ENCODE measurements at places on chromosomes 5 and 9.
A peak's percentile ranks its signal among the peaks of the same experiment; 100 is the strongest.

- no peak for DNase-seq
These were observed 48.0 kb downstream of the UBE2QL1 start for GRCh38 chr5:6496636-6497035.

- no peak for DNase-seq
These were observed 78.0 kb upstream of the HRH2 start for GRCh38 chr5:175579742-175580432.

DNA sequence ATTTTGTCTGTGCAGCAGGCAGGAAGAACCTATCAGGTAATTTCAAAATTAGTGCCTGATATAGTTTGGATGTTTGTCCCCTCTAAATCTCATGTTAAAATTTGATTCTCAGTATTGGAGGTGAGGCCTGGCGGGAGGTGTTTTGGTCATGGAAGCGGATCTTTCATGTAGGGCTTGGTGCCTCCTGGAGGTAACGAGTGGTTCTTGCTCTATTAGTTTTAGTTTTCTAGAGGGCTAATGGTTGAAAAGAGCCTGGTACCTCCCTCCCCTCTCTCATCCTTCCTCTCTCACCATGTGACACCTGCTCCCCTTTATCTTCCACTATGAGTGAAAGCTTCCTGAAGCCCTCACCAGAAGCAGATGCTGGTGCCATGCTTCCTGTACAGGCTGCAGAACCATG lies 106.3 kb downstream of the DRD1 start:
- no peak for DNase-seq

GRCh38 chr5:142670804-142671203 lies 15.1 kb downstream of the FGF1 start:
- DNase-seq: no peak

- no peak for DNase-seq
These were observed 115.2 kb downstream of the LHFPL2 start for GRCh38 chr5:78533356-78533755.

- no peak for DNase-seq
These were observed 5.6 kb downstream of the BNC2 start for GRCh38 chr9:16864649-16865434.

GRCh38 chr5:137921931-137922330 lies 32.7 kb downstream of the PKD2L2 start:
- no peak for DNase-seq

DNA sequence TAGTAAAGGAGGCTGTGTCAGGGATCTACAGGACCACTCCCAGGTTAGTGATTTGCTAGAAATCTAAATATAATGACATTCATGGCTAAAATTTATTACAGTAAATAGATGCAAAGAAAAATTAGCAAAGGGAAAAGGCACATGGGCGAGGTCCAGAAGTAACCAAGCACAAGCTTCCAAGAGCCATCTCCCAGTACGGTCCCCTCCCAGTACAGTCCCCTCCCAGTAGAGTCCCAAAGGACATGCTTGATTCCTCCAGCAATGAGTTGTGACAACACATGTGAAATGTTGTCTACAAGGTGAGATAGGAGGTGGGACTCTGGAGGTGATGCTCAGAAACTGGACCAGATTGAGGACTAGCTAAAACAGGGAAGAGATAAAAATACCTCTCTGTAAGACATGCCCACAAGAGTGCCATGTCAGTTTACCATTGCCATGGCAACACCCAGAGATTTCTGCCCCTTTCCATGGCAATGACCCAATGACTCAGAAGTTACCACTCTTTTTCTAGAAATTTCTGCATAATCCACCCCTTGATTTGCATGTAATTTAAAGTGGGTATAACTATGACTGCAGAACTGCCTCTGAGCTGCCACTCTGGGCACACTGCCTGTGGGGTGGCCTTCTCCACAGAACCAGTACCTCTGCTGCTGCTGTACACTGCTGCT lies 27.9 kb upstream of the CEMIP2 start:
- peak; percentile 46 for DNase-seq

- DNase-seq: no peak
These were observed 41.8 kb downstream of the CAVIN4 start for GRCh38 chr9:100619665-100620064.

GRCh38 chr5:9690751-9691150 lies 60.6 kb upstream of the TAS2R1 start:
- no peak for DNase-seq

GRCh38 chr5:143110591-143110990 lies 292.9 kb downstream of the NR3C1 start:
- DNase-seq: no peak

DNA sequence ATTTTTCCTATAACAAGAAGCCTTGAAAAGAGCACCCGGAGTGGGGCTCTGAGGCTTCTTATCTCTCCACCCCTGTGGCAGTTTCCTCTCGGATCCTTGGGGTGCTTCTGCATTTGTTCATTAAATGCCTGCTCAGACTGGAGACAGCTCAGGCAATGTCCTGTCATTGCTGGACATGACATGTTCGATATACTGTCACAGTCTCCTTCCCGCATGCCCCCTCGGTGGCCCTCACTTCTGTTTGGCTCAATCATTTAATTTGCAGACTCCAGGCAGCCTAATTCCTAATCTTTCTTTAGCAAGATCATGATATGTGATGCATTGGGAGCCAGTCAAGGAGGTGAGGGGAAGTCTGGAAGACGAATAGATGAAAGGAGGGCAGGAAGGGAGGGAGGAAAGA lies 37.5 kb upstream of the CPEB4 start:
- DNase-seq: no peak

DNA sequence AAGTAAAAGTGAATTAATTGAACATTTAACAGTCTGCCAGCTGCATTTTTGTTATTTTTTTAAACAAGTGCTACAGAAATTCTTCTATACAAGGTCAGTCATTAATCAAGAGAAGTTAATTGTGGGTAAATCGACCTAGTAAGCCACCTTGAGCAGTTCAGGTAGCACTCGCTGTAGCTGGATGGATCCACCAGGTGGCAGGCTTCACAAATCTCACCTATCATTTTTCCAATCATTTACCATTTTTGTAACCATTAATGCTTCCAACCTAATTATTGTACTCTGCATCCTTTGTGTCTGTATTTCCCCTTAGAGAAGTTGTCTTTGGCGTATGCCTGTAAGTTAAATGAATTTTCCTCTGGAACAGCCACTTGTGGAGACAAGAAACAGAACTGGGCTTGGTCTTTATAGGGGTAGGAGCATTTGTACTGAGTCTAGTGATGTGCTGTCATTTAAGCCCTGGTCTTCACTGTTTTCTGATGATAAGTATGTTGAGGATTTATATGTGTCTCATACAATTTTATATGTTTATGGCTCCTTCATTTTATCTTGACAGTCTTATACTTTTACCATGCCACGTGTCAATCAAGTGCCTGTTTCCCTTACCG lies 39.5 kb downstream of the CD180 start:
- peak; percentile 74 for DNase-seq

- DNase-seq: no peak
These were observed 19.4 kb downstream of the OGN start for GRCh38 chr9:92385001-92385400.

DNA sequence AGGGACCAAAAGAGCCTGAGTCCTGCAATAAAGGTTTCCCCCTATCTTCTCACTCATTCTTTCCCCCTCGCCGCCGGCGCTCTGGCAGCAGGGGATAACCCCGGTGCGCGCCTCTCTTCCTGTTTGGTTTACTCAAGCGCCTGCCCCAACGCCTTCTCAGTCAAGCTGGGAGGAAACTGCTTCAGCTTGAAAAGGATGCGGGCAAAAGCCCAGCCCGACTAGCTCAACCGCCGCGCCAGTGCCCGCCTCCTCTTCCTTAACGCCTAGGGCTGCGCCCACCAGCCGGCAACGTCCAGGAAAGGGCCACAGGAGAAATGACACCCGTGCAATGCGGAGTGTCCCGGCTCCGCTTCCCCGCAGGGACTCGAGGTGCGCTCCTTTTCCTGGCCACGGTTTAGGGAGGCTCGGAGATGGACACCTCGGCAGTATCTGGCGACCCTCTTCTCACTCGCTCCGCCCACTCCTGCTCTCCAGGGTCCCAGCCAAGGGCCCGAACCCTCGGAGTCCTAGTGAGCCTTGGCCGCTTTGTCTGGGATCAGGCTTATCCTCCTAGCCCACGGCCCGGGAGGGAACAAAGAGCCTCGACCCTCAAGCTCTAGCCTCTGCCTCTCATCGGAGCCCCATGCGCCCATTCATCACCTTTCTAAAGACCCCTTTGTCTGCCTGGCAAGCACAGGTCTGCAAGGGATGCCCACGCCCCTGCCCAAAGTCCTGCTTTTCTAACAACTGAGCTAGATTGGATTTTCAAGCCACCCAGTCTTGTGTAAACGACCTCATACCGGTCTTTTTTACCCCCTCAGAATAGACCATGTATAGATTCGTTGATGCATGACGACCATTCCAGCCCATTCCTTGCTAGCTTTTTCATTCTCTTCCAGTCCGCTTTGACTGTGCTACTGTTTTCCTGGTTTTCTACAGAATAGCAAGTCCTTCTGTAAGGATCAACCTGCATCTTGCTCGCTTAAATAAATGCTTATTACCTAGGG lies 2.0 kb downstream of the ST8SIA4 start:
- peak; percentile 92 for DNase-seq

- peak; percentile 18 for DNase-seq
These were observed 8.4 kb downstream of the GNAQ start for GRCh38 chr9:78023003-78023741.

DNA sequence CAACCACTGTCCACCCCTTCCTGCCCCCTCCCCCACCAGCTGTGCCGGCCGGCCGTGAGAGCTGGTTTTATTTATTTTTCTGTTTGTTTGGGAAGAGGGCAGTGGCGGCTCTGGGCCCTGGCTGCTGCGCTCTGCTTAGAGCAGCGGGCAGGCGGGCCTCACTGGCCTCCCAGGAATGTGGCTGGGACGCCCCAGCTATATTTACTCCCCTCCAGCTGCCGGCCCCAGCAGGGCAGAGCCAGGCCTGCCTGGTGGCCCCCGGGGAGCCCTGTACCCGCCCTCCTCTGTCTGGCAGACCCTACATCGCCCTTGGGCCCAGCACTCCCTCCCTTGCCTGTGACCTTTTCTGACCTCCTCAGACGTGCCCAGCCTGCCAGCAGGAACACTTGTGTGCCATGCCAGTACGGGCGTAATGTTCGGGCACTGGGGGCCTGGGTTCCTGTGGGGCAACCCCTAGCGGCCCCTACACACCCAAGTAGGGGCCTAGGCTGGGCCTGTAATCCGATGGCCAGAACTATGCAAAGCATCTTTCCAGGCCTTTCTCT lies 7.7 kb downstream of the CXXC5 start:
- DNase-seq: no peak

DNA sequence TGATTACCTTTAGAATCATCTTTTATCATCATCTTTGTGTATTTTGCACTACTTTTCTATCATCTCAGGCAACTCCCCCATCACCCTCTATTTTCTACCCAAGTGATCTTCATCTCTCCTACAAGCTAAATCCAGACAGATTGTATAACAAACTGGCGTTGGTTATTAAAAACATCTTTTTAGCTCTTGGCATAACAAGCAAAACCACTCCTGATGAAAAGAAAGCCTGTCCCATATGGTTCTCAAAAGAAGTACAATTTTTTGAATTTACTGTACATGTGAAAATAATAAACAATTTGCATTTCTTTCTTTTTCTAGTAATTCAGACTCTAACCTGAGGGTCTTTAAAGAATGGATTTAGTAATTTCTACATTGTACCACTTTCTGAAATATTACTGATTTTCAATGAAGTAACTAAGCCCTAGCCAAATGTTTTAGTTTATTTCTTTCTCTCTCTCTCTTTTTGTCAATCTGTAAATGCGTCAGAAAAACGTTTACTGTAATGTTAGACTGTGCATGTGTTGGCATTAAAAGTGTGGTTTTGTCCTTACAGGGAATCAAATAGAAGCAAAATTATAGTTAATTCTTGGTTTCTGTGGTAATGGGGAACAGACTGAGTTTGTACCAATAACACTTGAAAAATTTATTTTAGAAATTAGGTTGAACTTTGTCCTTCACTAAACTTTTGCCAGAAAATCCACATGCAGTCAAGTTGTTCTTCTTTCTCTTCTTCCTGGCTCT lies 52.5 kb upstream of the RPS23 start:
- no peak for DNase-seq

- DNase-seq: no peak
These were observed 95.3 kb downstream of the PTTG1 start for GRCh38 chr5:160516696-160517530.

DNA sequence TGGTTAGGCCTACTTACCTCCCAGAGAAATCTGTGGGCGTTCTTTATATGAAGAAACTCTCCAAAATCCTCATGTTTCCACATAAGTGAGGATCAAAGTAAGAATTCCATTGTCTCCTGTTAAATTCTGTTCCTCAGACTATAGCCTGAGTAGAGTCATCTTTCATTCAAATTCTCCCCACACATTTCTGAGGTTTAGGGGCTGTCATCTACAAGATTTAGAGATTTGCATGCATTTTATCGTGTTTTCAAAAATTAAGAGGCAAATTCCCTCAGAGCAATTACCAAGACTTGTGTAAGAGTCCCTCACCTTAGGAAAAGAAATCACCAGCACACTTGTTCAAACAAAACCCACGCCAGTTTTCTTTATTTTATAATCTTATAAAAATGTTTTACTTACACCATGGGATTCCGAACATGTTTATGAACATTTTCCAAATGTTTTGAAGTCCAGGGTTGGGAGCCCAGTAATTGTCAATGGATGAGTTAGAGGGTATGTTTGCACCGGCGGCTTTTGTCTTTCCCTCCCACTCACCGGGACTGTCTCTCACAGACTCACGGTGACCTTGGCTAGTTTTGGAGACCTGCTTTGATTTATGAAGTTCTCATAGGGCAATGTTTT lies 367.6 kb downstream of the ENC1 start:
- DNase-seq: no peak

DNA sequence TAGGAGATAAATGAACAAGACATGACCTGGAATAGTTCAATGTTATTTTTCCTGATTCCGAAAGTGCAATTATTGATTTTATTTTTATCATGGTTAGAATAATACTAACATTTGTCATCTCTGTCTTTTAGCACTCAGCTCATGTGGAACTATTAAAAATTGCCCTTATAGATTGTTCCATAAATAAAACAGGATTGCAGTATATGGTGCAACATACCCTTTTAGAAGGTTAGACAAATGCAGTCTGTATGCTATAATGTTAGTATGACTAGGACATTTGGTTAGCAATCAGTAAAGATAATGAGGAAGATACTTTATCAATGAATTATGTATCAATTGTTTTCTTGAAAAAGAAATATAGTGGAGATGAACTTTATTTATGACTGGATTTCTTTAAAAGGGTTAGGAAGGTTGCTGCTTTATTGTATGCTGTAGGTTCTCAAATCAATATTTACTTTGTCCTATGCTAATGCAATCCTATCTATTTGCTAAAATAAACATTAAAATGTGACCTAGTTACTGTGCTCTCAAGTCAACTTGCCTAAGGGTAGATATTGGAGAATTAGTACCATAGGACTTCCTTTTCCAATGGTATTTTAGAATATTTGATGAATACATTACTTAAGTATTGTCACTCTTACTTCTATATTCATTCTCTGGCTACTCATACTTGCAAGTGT lies 348.9 kb upstream of the ISL1 start:
- no peak for DNase-seq
